PC-3 (cell line): ENCODE measurements at places on chromosomes 7 and 10.

DNA sequence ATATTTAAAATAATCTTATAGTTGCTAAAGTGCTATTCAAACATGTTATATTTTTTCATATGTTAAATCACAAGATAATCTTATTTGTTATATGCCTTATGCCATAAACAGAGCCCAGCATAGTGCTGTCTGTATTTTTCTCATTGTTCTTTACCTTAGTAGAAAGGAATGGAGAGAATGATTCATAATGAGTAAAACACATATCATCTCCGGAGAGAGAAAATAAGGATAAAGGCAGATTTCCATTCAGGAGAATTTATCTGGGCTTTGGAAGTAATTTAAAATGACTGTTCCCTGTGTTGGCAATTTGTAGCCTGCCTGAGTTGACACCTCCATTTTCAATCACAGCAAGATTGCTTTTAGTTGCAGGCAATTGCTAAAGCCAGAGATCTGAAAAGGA, 30.2 kb downstream of the CHN2 start:
- no peaks in the 10 kb centered on the region for H3K27me3 ChIP-seq
- H3K36me3 ChIP-seq = no peaks in the 10 kb centered on the region
- H3K4me1 ChIP-seq = peaks cover 31% of the 10 kb centered on the region
- H3K27ac ChIP-seq = peak overlapping the region; percentile 67
- H3K4me3 ChIP-seq = no peak overlapping the region

- no peak for DNase-seq
- H3K27ac ChIP-seq = no peak overlapping the region
- no peaks in the 10 kb centered on the region for H3K36me3 ChIP-seq
- peaks cover 32% of the 10 kb centered on the region for H3K27me3 ChIP-seq
- H3K4me1 ChIP-seq = no peaks in the 10 kb centered on the region
- no peak overlapping the region for H3K4me3 ChIP-seq
Observed at GRCh38 chr10:23694921-23695824, 256.3 kb downstream of the OTUD1 start.

DNA sequence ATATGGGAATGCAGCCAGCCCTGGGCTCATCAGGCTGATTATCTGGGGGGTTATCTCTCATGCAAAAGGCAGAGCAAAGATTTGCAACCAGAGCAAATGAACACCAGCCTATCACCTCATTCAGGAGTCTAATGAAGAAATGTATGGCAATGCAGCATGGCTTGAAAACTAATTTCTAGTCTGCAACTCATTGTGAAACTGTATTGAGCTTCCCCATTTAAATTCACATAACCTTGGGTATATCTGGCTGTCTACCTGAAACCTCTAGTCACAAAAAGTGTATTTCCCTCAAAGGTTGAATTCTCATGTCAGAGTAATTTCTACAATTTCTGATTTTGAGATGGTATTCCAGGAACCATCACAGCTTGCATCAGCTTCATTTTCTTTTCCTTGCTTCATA, 240.0 kb downstream of the SDHAF3 start:
- no peaks in the 10 kb centered on the region for H3K36me3 ChIP-seq
- no peak overlapping the region for H3K4me3 ChIP-seq
- no peak for DNase-seq
- no peaks in the 10 kb centered on the region for H3K4me1 ChIP-seq
- peaks cover 20% of the 10 kb centered on the region for H3K27me3 ChIP-seq

GRCh38 chr7:117069379-117069778, 116.1 kb downstream of the ST7 start:
- no peak overlapping the region for H3K4me3 ChIP-seq
- no peak for DNase-seq
- no peaks in the 10 kb centered on the region for H3K27me3 ChIP-seq
- no peaks in the 10 kb centered on the region for H3K36me3 ChIP-seq
- no peaks in the 10 kb centered on the region for H3K4me1 ChIP-seq
- no peak overlapping the region for H3K27ac ChIP-seq

DNA sequence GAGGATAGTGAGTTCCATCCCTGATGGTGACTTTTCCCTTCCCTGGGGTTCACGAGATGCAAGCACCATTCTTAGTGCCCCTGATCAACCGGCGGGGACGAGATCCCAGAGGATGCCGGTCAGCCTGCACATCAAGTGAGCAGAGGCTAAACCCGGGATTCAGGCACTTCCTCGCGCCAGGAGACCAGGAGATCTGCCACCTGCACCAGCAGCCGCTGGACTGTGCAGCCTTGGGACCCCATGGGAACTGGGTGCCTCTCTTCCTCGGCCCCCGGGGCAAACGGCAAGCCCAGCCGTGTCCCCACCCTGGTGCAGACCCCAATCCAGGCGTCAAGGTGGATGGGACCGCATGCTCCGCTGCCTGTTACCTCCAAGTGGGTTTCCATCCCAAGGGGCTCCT, 88.5 kb downstream of the TCERG1L start:
- H3K27ac ChIP-seq = no peak overlapping the region
- no peaks in the 10 kb centered on the region for H3K4me1 ChIP-seq
- H3K36me3 ChIP-seq = no peaks in the 10 kb centered on the region
- DNase-seq = no peak
- no peak overlapping the region for H3K4me3 ChIP-seq
- no peaks in the 10 kb centered on the region for H3K27me3 ChIP-seq

DNA sequence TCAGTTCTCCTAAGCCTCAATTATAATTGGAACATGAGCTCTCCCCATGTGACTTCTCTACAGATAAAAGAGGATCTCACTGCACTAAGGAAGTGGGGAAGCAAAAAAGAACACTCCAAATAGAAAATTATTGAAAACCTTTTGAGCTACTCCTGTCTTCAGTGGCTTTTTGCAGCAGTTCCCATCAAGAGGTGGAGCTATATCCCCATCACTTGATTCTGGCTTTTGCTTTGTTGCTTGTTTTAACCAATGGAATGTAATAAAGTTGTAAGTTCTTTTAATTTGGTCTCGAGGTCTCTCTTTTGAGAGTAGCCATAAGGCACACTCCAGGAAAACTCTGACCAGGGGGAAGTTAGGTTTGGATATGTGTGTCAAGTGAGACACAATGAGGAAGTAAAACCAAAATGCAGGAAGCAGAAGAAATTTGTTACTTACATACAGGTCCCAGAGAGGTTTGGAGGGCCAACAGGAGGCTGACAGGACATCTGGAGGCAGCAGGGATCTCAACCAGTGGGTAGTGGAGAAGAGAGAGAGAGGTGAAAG, 569.4 kb downstream of the HTR7 start:
- no peak overlapping the region for H3K4me3 ChIP-seq
- no peaks in the 10 kb centered on the region for H3K27me3 ChIP-seq
- H3K4me1 ChIP-seq = peaks cover 19% of the 10 kb centered on the region
- peak; percentile 53 for DNase-seq
- no peaks in the 10 kb centered on the region for H3K36me3 ChIP-seq

DNA sequence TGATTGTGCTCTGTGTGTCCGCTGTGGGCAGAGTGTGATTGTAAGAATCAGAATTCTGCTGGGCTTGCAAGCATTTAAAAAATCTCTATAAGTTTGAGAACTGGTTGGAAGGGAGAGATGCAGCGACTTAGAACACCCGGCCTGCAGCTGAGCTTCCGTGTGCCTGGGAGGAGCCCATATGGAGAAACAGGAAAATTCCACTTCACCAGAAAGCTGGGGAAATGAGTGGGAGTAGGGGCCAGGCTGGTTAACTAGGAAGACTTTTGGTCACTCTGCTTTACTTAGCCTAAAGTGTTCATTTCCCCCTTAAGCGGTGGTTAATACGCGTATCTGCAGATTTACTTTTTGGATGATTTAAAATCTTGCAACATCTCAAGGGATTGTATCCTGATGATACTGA, 72.2 kb downstream of the TCF7L2 start:
- H3K4me3 ChIP-seq = no peak overlapping the region
- H3K36me3 ChIP-seq = no peaks in the 10 kb centered on the region
- H3K27ac ChIP-seq = no peak overlapping the region

GRCh38 chr7:78125884-78126283, 327.3 kb downstream of the PHTF2 start:
- peaks cover 26% of the 10 kb centered on the region for H3K27me3 ChIP-seq
- H3K36me3 ChIP-seq = no peaks in the 10 kb centered on the region
- peak; percentile 73 for DNase-seq
- peaks cover 7% of the 10 kb centered on the region; the same call in 1 of the 2 replicates for H3K4me1 ChIP-seq

DNA sequence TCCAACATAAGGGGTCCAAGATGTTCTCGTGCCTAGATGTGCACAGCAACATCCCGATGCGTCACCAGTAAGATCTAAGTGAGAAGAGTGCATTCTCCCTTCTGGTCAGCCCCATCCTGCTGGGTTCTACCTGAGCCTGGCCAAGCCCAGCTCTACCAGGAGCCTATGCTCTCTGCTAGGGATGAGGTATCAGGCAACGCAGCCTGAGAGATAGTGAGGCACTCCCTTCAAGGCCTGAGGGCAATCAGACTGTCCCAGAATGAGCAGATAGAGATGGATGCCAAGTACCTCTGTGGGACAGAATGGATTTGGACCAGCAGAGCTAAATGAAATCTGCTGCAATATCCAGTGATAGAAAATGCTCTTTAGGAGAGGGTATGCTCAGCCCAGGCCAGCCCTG, 26.7 kb downstream of the DDC start:
- H3K27ac ChIP-seq = no peak overlapping the region
- H3K27me3 ChIP-seq = no peaks in the 10 kb centered on the region
- no peaks in the 10 kb centered on the region for H3K36me3 ChIP-seq
- peaks cover 20% of the 10 kb centered on the region for H3K4me1 ChIP-seq
- DNase-seq = no peak

DNA sequence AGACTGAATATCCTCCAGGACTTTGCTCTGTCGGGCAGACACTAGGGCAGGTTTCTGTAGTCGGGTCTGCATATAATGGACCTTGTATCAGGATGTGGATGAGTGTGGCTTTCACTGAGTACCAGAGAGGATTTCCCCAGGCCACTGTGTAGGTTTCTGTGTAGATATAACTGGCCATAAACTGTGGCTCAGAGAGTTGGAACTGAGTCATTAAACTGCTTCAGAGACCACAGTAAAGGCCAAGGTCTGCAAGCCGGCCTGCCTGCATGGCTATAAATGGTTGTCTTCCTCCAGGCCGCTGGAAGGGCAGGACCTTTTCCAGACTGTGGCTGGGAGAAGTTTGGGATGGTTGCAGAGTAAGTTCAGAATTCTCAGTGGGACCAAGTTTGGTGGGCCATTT, 16.9 kb downstream of the ZNF92 start:
- no peak overlapping the region for H3K27ac ChIP-seq
- no peak overlapping the region for H3K4me3 ChIP-seq
- no peak for DNase-seq
- H3K4me1 ChIP-seq = no peaks in the 10 kb centered on the region
- peaks cover 50% of the 10 kb centered on the region for H3K36me3 ChIP-seq

- H3K27me3 ChIP-seq = no peaks in the 10 kb centered on the region
- no peak for DNase-seq
- H3K4me3 ChIP-seq = no peak overlapping the region
Observed at GRCh38 chr7:92802406-92802805, 34.0 kb downstream of the CDK6 start.

GRCh38 chr10:580778-581177, 108.7 kb downstream of the DIP2C start:
- H3K27me3 ChIP-seq = no peaks in the 10 kb centered on the region
- no peak overlapping the region for H3K4me3 ChIP-seq

GRCh38 chr7:124032369-124033094, at the start of gene TMEM229A:
Gene TMEM229A, minus strand, starts transcription at chr7:124033067. Its CDS starts 64 bp downstream, at chr7:124033003.
- H3K27ac ChIP-seq = no peak within 1 kb of the TSS
- H3K36me3 ChIP-seq = no peaks in the 10 kb centered on the region
- H3K4me1 ChIP-seq = peaks cover 10% of the 10 kb centered on the region; the same call in 1 of the 2 replicates
- H3K4me3 ChIP-seq = peak within 1 kb of the TSS; percentile 69
- DNase-seq = peak; percentile 52

GRCh38 chr10:60293581-60294175, 96.0 kb downstream of the ANK3 start:
- no peak overlapping the region for H3K27ac ChIP-seq
- H3K4me3 ChIP-seq = no peak overlapping the region
- H3K27me3 ChIP-seq = no peaks in the 10 kb centered on the region
- H3K4me1 ChIP-seq = peaks cover 6% of the 10 kb centered on the region; the same call in 1 of the 2 replicates

DNA sequence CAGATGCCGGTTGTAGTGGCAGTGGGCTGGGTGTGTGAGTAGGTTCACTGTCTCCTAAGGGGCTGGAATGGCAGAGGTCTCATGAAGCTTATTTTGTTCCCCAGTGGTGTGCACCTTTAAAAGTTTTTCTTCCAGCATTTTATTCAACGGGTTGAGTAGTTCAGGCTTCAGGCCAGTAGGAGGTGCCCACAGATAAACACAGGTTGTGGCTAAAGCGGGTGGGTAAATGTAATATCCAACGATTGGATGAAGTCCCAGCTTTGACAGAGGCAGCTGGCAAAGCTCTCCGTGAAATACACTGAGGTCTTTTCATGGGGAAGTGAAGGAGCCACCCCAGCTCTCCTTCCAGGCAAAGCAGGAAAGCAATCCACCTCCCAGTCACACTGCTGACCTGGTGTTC, 339.8 kb upstream of the LRRTM3 start:
- no peak overlapping the region for H3K27ac ChIP-seq
- peak; percentile 83 for DNase-seq
- no peaks in the 10 kb centered on the region for H3K27me3 ChIP-seq
- no peak overlapping the region for H3K4me3 ChIP-seq
- H3K4me1 ChIP-seq = peaks cover 3% of the 10 kb centered on the region
- no peaks in the 10 kb centered on the region for H3K36me3 ChIP-seq

- no peak for DNase-seq
- H3K36me3 ChIP-seq = no peaks in the 10 kb centered on the region
- no peak overlapping the region for H3K4me3 ChIP-seq
- no peak overlapping the region for H3K27ac ChIP-seq
- no peaks in the 10 kb centered on the region for H3K4me1 ChIP-seq
- no peaks in the 10 kb centered on the region for H3K27me3 ChIP-seq
Observed at GRCh38 chr7:40623863-40624262, 489.1 kb downstream of the SUGCT start.

DNA sequence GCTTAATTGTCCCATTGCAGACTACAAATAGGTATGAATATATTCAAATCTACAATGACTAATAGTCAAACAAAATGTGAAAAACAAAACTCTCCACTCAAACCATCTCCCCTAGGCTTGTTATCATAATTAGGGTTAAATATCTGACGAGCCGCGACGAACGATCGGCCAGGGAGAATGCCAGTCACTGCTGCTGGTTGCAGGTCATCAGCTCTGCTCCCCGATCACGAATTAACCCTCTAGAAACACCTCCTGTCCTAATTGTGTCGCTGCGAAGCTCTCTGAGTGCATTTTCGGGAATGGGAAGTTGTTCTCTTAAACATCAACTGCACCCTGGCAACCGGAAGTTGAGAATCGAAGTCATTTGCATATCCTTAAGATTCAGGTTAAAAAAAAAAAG, 167.3 kb downstream of the TCERG1L start:
- no peaks in the 10 kb centered on the region for H3K27me3 ChIP-seq
- H3K4me3 ChIP-seq = no peak overlapping the region
- H3K36me3 ChIP-seq = no peaks in the 10 kb centered on the region
- no peaks in the 10 kb centered on the region for H3K4me1 ChIP-seq
- no peak overlapping the region for H3K27ac ChIP-seq
